ENCODE measurements at places on chromosomes 7 and 10.

DNA sequence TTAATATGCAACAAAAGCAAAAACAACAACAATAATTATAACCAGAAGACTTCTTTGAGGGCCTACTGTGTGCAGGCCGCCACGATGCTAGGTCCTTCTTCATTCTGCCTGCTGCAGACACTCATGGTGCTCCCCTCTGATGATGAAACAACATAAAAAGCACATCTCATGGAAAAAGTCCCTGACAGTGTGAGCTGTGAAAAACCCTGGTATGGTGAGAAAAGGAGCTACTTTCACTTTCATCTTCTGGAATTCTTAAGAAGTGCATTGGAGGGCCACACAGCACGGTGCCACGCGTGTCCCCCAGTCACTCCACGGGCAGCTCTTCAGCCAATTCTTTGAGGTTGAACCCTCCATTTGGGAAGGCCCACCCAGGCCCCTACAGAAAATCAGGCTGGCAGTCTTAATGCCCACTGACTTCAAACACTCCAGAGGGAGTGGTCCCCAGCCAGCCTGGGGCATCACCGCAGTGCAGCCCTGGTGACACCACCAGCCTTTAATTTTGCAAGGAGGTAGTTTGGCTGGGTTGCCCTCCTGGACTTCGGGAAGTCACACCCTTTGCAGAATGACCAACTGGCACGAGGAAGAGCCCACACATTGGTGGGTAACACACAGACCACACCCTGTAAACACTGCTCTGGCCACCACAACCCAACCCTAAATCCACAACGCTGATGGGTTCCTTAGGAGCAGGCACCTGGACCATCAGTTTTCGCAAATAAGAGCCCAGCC is 7.7 kb downstream of the KCNMA1 start:
- DNase-seq = no peak

DNA sequence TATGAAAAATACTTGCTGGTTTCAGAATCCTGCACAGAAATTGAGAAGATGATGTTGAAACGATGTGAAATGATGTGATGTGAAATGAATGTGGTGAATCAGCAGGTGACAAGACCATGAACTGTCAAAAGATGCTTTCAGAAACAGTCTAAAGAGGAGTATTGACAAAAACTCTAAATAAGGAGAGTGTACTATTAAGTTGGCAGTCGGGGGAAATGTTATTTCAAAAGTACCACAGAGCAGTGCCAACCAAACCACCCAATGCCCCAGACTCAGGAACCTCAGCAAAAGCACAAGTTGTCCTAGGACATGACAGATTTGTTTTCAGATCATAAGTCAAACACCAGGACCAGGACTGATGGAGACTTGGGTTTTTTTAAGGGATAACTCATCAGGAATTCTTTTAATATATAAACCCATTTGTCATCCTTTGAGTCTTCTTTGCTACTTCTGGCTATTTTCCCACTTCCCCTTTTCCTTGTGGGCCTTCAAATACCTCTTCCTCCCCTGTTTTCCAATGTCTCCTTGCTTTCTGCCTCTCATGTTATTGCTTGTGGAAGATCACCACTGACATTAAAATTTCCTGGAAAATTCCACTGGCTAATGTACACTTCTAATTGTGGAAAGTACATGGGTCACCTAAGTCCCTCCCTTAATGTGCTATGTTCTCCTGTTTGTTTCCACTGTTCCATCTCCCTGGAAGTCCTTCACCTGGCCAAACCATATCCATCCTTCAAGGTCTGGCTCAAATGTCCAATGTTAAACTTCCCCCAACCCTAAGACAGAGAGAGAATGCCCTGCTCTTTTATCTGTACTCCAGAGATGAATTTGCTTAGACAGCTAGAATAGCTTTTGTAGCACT is 10.2 kb upstream of the PPP1R3C start:
- no peak for DNase-seq

GRCh38 chr10:86664341-86665217 is 3.7 kb upstream of the LDB3 start:
- no peak for DNase-seq

- DNase-seq = no peak
These were observed 962 bp downstream of the ZKSCAN1 start for GRCh38 chr7:100016215-100016901.

- DNase-seq = no peak
These were observed 216.3 kb upstream of the SHH start for GRCh38 chr7:156028521-156028920.

DNA sequence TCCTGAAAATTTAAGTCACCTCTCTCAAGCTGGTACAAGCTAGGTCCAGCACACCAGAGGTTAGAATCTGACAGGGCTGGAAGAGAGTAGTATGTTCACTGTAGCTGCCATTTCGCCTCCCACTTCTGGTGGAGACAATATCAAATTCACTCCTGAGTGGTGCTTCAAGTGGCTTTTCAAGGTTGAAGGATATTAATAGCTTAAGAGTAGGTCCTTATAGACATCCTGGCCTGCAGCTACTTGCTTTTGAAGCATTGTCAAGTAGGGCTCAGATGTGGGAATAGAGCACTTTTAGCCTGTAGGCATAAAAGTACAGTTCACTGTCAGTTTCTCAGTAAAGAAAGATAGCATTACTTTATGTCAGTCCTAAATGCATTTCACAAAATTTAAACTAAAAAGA is 270.5 kb upstream of the PLPP4 start:
- peak; percentile 6 for DNase-seq

DNA sequence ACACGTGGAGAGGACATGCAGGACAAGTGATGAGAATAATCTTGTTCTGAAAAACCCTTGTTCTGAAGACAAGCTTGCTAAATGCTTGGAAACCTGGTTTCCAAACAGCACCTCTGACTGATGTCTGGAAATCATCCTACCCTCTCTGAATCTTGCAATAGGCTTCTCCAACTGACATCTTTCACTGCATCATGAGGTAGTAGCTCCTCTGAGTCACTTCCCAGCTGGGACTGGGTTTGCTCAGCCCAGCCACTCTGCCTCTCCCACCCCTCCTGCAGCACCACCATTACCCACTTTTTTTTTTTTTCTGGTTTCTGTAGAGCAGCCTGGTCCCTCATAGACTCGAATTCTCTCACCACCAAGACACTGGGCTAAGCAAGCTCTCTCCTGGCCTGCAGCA is 919.8 kb downstream of the GRID1 start:
- DNase-seq = no peak
